ENCODE measurements at places on chromosomes 5 and 9. TPM values are rescaled to one million over a fixed set of nuclear protein-coding genes. Genes with fewer than 3 reads are reported as not detected.
A peak's percentile ranks its signal among the peaks of the same experiment; 100 is the strongest.

GRCh38 chr5:172766287-172767108 is 4.5 kb downstream of the DUSP1 start:
- peaks cover 10% of the 10 kb centered on the region for H3K36me3 ChIP-seq
- H3K27me3 ChIP-seq: no peaks in the 10 kb centered on the region
- H3K4me1 ChIP-seq: peaks cover 47% of the 10 kb centered on the region
- DNase-seq: no peak
- H3K27ac ChIP-seq: peak overlapping the region; percentile 90
- H3K4me3 ChIP-seq: no peak overlapping the region

BNC2 gene
- not detected for total RNA-seq

GRM6 gene
- not detected for total RNA-seq

BTNL9 gene
- not detected for total RNA-seq

DNA sequence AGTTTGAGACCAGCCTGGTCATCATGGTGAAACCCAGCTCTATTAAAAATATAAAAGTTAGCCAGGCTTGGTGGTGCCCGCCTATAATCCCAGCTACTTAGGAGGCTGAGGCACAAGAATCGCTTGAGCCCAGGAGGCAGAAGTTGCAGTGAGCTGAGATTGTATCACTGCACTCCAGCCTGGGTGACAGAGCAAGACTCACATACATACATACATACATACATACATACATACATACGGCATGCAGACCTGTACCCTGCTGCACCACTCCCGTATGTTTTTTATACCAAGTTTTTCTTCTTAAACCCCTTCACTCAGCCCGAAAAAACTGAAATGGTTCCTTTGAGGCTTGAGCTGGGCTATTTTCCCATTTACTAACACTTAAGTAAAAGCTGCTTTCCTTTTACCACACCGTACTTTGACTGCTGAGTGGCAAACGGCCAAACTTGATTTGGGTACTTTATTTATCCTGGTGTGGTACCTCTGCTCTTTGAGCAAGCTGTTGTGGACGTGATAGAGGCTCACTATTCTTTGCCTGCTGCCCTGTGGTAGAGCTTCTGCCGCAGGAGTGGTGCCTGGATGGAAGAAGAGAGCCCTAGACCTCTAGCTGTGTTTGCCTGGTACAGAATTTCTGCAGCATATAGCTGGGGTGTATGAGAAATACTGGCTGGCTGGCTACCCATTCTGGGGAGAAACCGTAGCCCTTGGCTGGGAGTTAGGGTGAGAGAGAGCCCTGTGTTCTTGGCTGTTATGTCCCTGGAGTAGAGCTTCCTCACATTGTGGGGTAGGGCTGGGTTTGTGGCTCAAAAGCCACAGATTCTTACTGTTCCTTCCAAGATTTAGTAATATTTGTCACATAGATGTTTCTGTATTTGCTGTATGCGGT is 19.4 kb downstream of the IPO11 start:
- no peak overlapping the region for H3K4me3 ChIP-seq
- no peaks in the 10 kb centered on the region for H3K36me3 ChIP-seq
- peaks cover 10% of the 10 kb centered on the region for H3K4me1 ChIP-seq
- no peak for DNase-seq

FAM78A gene
- total RNA-seq: 36.2 TPM

- H3K27ac ChIP-seq: no peak overlapping the region
- H3K4me3 ChIP-seq: no peak overlapping the region
- no peaks in the 10 kb centered on the region for H3K4me1 ChIP-seq
- H3K27me3 ChIP-seq: no peaks in the 10 kb centered on the region
- no peaks in the 10 kb centered on the region for H3K36me3 ChIP-seq
- DNase-seq: no peak
Measured at GRCh38 chr9:120109242-120109641, 470.7 kb downstream of the CDK5RAP2 start.

GRCh38 chr5:14778792-14779070 is 92.8 kb downstream of the ANKH start:
- no peak overlapping the region for H3K27ac ChIP-seq
- no peak overlapping the region for H3K4me3 ChIP-seq
- DNase-seq: no peak
- H3K36me3 ChIP-seq: peaks cover 15% of the 10 kb centered on the region
- peaks cover 20% of the 10 kb centered on the region for H3K4me1 ChIP-seq
- no peaks in the 10 kb centered on the region for H3K27me3 ChIP-seq

PCDHA8 gene
- not detected for total RNA-seq

PCDHGA8 gene
- not detected for total RNA-seq

LCN9 gene
- total RNA-seq: not detected

IFNA7 gene
- not detected for total RNA-seq

GRCh38 chr5:41338136-41338675 is 124.9 kb upstream of the C6 start:
- no peaks in the 10 kb centered on the region for H3K27me3 ChIP-seq
- no peaks in the 10 kb centered on the region for H3K4me1 ChIP-seq
- H3K27ac ChIP-seq: no peak overlapping the region
- DNase-seq: no peak
- H3K4me3 ChIP-seq: no peak overlapping the region

- no peaks in the 10 kb centered on the region for H3K27me3 ChIP-seq
- H3K27ac ChIP-seq: peak overlapping the region; percentile 100
- peaks cover 7% of the 10 kb centered on the region for H3K36me3 ChIP-seq
- peak; percentile 80 for DNase-seq
- peaks cover 57% of the 10 kb centered on the region for H3K4me1 ChIP-seq
Measured at GRCh38 chr9:2016408-2017330, 1.5 kb downstream of the SMARCA2 start.

GRCh38 chr5:135434591-135435466 is 12.3 kb downstream of the DCANP1 start:
- H3K4me3 ChIP-seq: no peak overlapping the region
- H3K27ac ChIP-seq: no peak overlapping the region
- no peaks in the 10 kb centered on the region for H3K36me3 ChIP-seq
- no peaks in the 10 kb centered on the region for H3K4me1 ChIP-seq
- no peak for DNase-seq
- peaks cover 10% of the 10 kb centered on the region for H3K27me3 ChIP-seq

GRCh38 chr5:173744551-173744950 is 128.1 kb upstream of the BOD1 start:
- H3K36me3 ChIP-seq: no peaks in the 10 kb centered on the region
- no peak overlapping the region for H3K27ac ChIP-seq
- peaks cover 7% of the 10 kb centered on the region for H3K4me1 ChIP-seq
- DNase-seq: no peak
- H3K27me3 ChIP-seq: no peaks in the 10 kb centered on the region

LCN15 gene
- not detected for total RNA-seq

SLC22A4 gene
- total RNA-seq: 1.3 TPM

DRD1 gene
- not detected for total RNA-seq

GRCh38 chr5:72034770-72035169 is 72.5 kb upstream of the MAP1B start:
- DNase-seq: no peak
- H3K4me3 ChIP-seq: no peak overlapping the region
- no peaks in the 10 kb centered on the region for H3K36me3 ChIP-seq
- no peak overlapping the region for H3K27ac ChIP-seq

NTNG2 gene
- total RNA-seq: 0.77 TPM

GRCh38 chr5:76742583-76742982 is 26.7 kb downstream of the F2R start:
- H3K36me3 ChIP-seq: no peaks in the 10 kb centered on the region
- no peaks in the 10 kb centered on the region for H3K27me3 ChIP-seq
- no peak overlapping the region for H3K4me3 ChIP-seq
- H3K4me1 ChIP-seq: peaks cover 28% of the 10 kb centered on the region
- DNase-seq: no peak

PCA3 gene
- total RNA-seq: not detected

TAF11L12 gene
- total RNA-seq: not detected

ANXA2R gene
- total RNA-seq: 3.8 TPM

DNA sequence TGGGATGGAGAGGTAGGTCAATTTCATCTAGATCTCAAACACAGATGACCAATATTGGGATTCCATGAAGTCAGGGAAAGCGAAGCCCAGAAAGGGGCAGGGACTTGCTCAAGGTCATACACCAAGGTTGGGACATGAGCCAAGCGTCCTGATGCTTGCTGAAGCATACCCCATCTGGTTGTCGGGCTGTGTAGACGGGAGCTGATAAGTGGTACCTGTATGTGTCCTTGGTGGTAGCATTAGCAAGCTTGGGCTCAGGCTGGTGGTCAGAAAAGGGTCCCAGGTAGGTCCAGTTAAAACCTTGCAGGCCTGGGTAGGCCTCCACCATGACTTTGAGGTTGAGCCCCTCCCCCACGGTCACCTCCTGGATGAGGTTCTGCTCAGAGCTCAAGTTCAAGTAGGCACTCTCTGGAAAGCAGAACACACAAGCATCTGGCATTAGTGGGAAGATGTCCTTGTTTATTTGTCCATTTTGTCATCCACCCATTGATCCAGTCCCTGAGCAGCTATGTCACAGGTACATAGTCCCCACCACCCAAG is 13.2 kb downstream of the CSF1R start:
- no peaks in the 10 kb centered on the region for H3K27me3 ChIP-seq
- no peak for DNase-seq
- no peaks in the 10 kb centered on the region for H3K4me1 ChIP-seq
- H3K36me3 ChIP-seq: no peaks in the 10 kb centered on the region
- no peak overlapping the region for H3K4me3 ChIP-seq

TXNDC8 gene
- total RNA-seq: not detected

GRCh38 chr5:9015260-9015936 is 530.5 kb downstream of the SEMA5A start:
- no peaks in the 10 kb centered on the region for H3K27me3 ChIP-seq
- no peaks in the 10 kb centered on the region for H3K4me1 ChIP-seq

GRCh38 chr9:116497095-116497890 is 189.8 kb upstream of the TRIM32 start:
- no peak for DNase-seq
- no peaks in the 10 kb centered on the region for H3K27me3 ChIP-seq
- H3K4me3 ChIP-seq: no peak overlapping the region
- H3K36me3 ChIP-seq: no peaks in the 10 kb centered on the region
- no peaks in the 10 kb centered on the region for H3K4me1 ChIP-seq
- no peak overlapping the region for H3K27ac ChIP-seq

JAK2 gene
- 23.2 TPM for total RNA-seq

GRCh38 chr5:120199559-120199958 is 264.5 kb upstream of the PRR16 start:
- H3K4me1 ChIP-seq: no peaks in the 10 kb centered on the region
- no peaks in the 10 kb centered on the region for H3K36me3 ChIP-seq
- no peak for DNase-seq
- H3K27ac ChIP-seq: no peak overlapping the region
- no peaks in the 10 kb centered on the region for H3K27me3 ChIP-seq

DNA sequence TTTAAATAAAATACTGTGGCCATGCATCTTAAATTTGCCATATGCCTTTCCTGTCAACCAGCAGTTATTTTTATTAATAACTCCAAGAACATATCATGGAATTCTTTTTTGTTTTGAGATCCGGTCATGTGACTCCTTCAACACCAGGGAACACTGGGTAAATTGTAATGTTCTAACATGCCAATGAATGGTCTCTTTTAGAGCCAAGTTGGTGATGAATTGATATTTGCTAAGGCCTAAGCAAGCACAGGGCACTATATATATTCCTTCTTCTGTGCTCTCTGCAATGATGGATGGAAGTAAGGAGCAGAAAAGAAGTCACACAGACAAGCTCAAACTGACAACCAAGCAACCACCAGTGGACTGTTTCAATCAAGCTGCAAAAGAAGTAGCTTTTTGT is 124.0 kb downstream of the EFNA5 start:
- no peaks in the 10 kb centered on the region for H3K4me1 ChIP-seq
- H3K4me3 ChIP-seq: no peak overlapping the region
- no peaks in the 10 kb centered on the region for H3K36me3 ChIP-seq
- H3K27ac ChIP-seq: no peak overlapping the region
- no peaks in the 10 kb centered on the region for H3K27me3 ChIP-seq

DNA sequence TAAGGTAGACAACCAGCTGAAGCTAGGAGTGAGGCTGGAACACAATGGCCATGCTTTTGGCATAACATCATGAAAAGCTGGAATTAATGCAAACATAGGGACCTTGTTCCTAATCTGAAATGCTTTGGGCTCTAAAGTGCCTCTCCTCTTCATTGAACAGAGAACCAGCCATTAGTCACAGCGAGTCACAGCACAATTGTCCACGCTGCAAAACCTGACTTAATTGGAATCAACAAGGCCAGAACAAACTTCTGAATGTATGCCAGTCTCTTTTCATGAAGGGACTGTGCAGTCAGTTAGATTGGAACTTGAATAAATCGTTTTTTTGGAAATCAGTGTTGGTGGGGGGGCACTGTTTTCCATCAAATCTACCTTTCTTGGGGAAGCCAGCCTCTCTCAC is 96.5 kb downstream of the JAKMIP2 start:
- no peaks in the 10 kb centered on the region for H3K27me3 ChIP-seq
- no peaks in the 10 kb centered on the region for H3K36me3 ChIP-seq
- DNase-seq: no peak
- no peak overlapping the region for H3K4me3 ChIP-seq
- no peak overlapping the region for H3K27ac ChIP-seq

ANKRD55 gene
- total RNA-seq: 2.2 TPM

DNA sequence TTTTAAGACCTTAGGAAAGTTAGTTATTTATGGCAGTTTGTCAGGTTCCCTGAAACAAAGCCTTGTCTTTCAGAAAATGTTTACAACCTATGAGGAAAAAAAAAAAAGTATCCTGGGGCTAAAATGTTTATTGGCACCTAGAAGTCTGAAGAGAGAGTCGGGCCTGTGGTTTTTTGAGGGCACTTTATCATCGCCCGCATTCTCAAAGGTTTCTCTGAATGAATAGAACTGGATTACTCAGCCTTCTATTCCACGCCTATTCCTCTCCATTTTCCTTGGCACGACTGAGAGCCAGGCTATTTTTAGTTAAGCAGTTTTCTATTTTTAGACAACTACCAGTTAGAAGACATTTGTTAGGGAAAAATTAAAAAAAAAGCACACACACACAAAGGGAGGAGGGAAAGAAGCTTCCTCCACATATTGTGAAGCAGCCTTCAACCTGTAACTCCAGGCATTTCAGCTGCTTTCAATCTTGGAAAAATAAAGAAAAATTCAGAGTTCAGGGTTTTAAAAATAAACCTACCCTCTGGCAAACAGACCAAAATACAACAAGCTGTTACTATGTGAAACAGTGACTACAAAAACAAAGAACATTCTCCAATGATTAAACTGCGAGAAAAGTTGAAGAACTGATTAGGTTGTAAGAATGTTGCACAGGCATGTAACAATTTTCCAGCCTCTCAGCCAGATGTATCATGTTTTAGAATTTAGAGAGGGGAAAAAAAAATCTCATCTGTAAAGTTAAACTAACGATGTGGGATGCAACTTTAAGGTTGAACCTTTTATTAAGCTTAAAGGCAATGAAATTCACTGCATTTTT is 97.0 kb downstream of the MEF2C start:
- H3K4me1 ChIP-seq: peaks cover 15% of the 10 kb centered on the region
- H3K27me3 ChIP-seq: peaks cover 10% of the 10 kb centered on the region
- no peaks in the 10 kb centered on the region for H3K36me3 ChIP-seq
- DNase-seq: peak; percentile 12
- no peak overlapping the region for H3K27ac ChIP-seq

TEK gene
- not detected for total RNA-seq

DNA sequence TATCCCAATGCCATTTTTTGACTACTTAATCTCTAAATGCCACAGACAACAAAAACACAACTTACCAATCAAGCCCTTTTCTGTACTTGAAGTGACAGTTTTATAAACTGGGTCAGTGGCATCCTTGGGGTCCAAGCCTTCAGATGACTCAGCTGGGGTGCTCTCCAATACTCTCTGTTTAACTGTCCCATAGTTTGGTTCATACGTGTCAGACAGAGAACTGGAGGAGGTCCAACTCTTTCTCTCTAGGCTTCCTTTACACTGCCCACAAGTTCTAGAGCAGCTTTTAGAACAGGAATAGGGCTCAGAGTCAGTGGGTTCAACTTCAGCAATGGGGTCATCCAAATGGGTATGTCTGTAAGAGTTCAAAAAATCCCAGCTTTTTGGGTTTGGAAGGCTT is 166.9 kb downstream of the CDC42SE2 start:
- H3K27me3 ChIP-seq: no peaks in the 10 kb centered on the region
- no peak overlapping the region for H3K4me3 ChIP-seq
- peaks cover 36% of the 10 kb centered on the region for H3K36me3 ChIP-seq
- peaks cover 7% of the 10 kb centered on the region for H3K4me1 ChIP-seq

Data from activated CD4-positive, alpha-beta memory T cell treated with anti-CD3 and anti-CD28 coated beads for 36 hours (primary cell).